ENCODE measurements at places on chromosomes 4 and X.

DNA sequence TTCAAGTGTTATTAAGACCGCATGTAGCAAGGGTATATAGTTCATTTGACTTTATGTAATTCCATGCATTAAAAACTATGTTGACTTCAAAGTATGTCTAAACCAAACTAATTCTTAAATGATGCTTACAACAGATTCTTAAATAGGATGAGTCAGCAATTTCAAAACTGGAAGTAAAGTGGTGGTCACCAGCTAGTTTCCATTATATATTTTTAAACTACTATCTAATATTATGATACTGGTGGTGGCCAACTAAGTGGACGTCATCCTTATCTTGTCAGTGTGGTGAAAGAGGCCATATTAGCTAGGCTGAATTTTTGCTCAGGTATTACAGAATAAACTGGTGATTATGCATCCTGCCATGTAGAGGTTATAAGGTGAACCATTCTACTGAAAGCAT is 1.2 kb downstream of the IL15 start:
- DNase-seq = no peak

DNA sequence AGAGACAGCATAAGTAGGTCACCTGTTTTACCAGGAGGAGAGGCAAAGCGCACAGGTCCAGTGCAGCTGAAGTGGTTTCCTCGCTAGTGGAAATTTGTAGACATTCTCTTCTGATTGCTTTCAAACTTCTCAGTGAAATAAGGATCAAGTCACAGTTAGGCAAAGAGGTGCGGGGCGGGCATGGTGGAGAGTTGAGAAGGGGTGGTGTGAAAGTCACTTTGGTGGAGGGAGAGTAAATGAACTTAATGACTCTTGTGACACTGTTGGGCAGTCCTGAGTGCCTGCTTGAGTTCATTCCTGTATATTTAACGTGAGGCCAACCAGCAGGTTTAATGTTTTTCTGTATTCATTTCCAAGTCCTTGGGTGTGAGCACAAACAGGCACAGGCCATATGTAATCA is 235.6 kb downstream of the TRIML1 start:
- no peak for DNase-seq

GRCh38 chrX:43386875-43387274 is 269.2 kb upstream of the MAOA start:
- no peak for DNase-seq

DNA sequence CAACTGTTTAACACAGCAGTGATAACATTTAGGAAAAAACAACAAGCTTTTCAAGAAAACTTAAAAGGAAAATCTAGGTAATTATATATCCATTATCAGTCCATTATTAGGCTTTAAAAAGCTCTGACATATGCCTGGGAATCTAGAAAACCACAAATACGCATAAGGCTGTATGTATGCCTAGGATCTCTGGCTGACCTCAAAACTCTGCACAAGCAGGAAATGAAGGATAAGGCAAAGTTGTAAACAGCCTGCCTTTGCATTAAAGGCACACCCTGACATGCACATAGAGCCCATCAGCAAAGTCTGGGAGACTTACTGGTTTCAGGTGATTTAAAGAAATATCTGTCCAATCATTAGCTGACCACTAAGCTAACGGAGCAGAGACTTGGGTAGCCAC is 14.0 kb downstream of the TIMP1 start:
- no peak for DNase-seq

DNA sequence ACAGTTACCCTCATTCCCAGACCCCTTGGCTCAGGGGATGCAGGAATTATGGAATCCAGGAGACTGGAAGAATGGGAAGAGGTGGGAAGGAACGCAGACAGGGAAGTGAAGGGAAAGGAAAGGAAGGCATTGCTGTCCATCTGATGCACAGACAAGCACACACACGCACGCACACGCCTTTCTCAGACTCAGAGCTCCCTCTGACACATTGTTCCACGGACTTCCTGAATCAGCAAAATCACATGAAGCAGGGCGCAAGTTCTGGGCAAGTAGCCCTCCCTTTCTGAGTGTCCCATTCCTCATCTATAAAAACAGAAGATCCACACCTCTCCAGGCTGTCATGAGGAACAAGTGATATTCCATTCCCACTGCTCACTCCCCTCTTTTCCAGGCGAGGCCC is 13.2 kb downstream of the IQSEC2 start:
- no peak for DNase-seq

DNA sequence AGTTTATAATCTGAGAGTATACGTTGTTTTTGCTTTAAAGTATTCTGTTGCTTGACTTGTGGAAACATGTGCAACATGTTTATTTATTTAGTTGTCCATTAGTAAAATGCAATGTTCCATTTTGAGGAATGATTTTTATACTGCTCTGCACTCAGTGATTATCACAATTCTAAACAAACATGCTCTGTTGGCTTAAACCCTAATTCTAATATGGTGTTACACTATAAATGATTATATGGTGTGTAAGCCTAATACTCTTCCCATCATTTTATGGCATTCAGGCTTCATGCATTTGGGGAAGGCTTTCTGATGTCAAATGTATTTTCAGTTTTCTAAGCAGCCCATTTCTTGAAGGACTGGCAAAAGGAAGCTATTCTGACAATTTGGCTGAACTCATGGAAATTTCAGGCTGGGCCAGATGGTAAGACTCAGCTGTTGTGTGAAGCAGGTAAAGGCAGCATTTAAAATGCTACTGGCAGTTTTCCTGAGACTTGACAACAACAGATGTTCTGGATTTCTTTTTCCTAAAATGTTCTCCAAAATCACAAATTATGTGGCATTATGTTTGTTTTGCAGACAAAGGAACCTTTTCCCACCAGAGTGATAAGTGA is 336.7 kb upstream of the GNPDA2 start:
- no peak for DNase-seq

Data from gastrocnemius medialis (tissue), 4 donors.